Kidney epithelial cell (primary cell): ENCODE measurements at places on chromosomes 5 and 9. TPM values are rescaled to one million over a fixed set of nuclear protein-coding genes. Genes with fewer than 3 reads are reported as not detected.

The GDF9 gene
- total RNA-seq = 0.88 and 0.89 TPM in 2 replicates

The STXBP1 gene
- total RNA-seq = 23.8 and 27.5 TPM in 2 replicates

The CCDC69 gene
- 3.1 and 4.4 TPM in 2 replicates for total RNA-seq

The PIP5K1B gene
- 0.55 and 0.71 TPM in 2 replicates for total RNA-seq
